ENCODE measurements at places on chromosomes 11 and 22. TPM values are rescaled to one million over a fixed set of nuclear protein-coding genes. Genes with fewer than 3 reads are reported as not detected.

Gene OR8B8
- total RNA-seq, result not detected

Gene NPAS4
- not detected for total RNA-seq

Gene NCR3LG1
- 0.66 TPM for total RNA-seq

Gene PPME1
- total RNA-seq, result 21.4 TPM

Gene ACO2
- 65.5 TPM for total RNA-seq

Gene YAP1
- total RNA-seq, result 0.05 TPM

Gene GNAZ
- total RNA-seq, result 0.18 TPM

Gene CLP1
- total RNA-seq, result 15.8 TPM

Gene CARNS1
- total RNA-seq, result 1.1 TPM

Gene PARVA
- total RNA-seq, result 0.22 TPM

Gene LRRC10B
- total RNA-seq, result not detected

Gene WNT7B
- total RNA-seq, result not detected

Gene OR52I1
- not detected for total RNA-seq

Gene TMEM191C
- 2.3 TPM for total RNA-seq

Gene COMMD9
- 40.3 TPM for total RNA-seq

Gene TMA7B
- total RNA-seq, result 5.3 TPM

Gene CHADL
- total RNA-seq, result 0.23 TPM

Gene LINC01488
- not detected for total RNA-seq

Gene MYBPC3
- not detected for total RNA-seq

Gene SF3B2
- 202 TPM for total RNA-seq

Gene ANO5
- total RNA-seq, result not detected

Gene MUC15
- total RNA-seq, result not detected

Gene C22orf42
- total RNA-seq, result not detected

Gene OR52A1
- not detected for total RNA-seq

Gene FAM118A
- total RNA-seq, result 65.9 TPM

Gene MPZL3
- total RNA-seq, result 13.7 TPM

Gene OR51F2
- total RNA-seq, result not detected

Gene CRYBB3
- total RNA-seq, result not detected

Gene MRPL49
- 40.9 TPM for total RNA-seq

Gene MICALL1
- total RNA-seq, result 31.6 TPM
